ENCODE measurements at places on chromosomes 3 and 15.

DNA sequence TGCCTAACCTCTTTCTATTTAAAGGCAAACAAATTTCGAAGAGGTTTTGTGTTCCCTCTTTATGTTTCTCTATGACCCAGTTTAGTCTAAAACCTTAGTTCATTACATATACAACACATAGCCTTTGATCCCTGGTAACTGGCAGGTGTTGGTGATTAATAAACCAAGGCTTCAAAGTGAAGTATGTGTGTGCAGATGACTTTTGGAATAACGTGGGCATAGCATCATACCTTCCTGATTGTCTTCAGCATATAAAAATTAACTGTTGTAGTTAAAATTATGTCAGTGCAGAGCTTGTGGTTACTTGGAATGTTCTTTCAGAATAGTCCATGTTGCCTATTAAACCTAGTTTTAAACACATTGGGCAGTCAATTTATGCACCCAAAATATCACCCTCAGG lies 608.3 kb downstream of the ROBO2 start:
- DNase-seq: no peak

- DNase-seq: no peak
Measured at GRCh38 chr15:90471769-90472168, 58.0 kb upstream of the CRTC3 start.

GRCh38 chr3:151995091-151995490 lies 121.6 kb downstream of the SUCNR1 start:
- DNase-seq: no peak

GRCh38 chr15:60772395-60773120 lies 293.6 kb upstream of the ICE2 start:
- DNase-seq: no peak

DNA sequence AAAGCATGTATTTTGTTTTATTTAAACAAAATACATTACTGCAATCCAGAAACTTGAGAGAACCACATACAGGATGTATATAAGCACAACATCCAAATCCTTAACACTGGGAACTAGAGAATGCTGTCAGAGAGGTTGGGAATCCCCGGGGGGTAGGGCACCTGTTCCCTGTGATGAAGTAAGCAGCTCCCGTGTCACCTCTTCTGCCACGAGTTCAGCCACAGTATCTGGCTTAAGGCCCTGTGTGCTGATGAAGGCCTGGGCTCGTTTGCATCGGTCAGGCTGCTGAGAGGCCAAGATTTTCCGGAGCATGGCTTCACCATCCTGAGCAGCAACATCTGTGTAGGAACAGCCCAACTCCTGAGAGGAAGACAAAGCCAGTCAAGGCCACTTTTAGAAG lies 36.4 kb downstream of the EIF3J start:
- no peak for DNase-seq

Measured in NCI-H69 (cell line).